ENCODE measurements at places on chromosomes 16 and 17.

DNA sequence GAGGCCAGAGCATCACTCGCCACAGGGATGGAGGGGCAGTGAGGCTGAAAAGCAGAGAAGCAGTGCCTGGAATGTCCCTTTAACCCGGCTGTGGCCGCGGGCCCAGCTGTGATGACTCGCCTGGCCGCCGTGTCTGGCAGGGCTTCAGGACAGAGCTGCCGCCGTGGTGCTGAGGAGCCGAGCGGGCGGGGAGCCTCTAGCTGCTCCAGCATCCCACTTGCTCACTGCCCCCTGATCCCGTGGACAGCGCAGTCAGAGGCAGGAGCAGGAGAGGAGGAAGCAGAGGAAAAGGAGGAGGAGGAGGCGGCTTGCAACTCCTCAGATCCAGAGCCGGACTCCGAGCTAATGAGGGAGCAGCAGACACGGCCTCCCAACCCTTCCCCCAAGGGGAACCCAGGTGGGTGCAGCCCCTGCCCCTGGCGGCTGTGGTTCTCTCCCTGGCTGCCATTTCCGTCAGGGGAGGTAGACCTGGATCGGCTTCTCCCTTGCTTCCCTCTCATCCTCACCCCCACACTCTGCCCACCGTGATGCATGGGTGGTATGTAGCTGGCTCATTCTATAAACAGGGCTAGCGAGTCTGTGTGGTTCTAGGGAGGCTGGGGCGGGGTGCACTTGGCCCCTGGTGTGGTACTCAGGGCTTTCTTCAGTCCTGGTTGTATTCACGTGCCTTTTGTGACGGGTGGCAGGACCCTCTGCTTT, 165.7 kb downstream of the CMIP start:
- no peak for DNase-seq

DNA sequence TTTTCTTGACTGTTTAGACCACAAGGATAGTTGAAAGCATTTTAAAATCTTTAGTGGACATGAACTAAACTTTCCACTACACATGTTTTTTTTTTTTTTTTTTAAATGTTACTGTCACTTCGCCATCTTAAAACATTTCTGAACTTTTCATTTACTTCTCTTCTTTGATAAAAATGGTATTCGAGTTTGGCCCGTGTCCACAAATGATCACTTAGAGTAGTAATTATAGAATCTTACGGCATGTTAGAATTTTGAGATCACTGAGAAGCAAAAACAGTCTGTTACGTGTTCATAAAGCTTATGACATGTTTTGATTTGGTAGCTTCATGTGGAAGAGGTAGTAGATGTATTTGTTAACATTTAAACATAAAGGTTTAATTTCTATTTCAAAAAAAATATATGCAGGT, 1.1 kb downstream of the NSRP1 start:
- no peak for DNase-seq

- peak; percentile 88 for DNase-seq
These were observed at the start of gene PRDM7 for GRCh38 chr16:90077240-90077756. Gene PRDM7, minus strand, starts transcription at chr16:90077331. Its CDS starts 1,421 bp downstream, at chr16:90075910.

GRCh38 chr17:50034498-50035364, 21.2 kb upstream of the ITGA3 start:
- DNase-seq = no peak

GRCh38 chr17:29749045-29749825, 126.5 kb upstream of the CORO6 start:
- no peak for DNase-seq

DNA sequence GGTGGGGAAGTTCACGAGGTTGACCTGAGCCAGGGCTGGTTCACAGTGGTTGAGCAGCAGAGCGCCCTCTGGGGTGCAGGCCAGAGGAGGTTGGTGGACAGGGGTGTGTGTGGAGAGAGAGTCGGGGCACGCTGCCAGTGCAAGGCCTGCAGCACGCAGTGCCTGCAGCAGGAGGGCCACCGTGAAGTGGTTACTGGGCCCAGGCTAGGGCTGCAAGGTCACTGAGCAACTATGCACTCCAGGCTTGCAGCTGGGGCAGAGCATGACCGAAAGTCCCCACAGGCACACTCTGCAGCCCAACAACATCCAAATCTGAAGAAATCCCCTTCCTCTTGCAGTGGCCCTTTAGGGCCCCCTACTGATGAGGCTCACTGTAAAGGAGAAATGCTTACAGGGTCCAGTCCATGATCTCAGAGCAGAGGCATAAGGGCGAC, 89.1 kb upstream of the NOL11 start:
- peak; percentile 65 for DNase-seq

DNA sequence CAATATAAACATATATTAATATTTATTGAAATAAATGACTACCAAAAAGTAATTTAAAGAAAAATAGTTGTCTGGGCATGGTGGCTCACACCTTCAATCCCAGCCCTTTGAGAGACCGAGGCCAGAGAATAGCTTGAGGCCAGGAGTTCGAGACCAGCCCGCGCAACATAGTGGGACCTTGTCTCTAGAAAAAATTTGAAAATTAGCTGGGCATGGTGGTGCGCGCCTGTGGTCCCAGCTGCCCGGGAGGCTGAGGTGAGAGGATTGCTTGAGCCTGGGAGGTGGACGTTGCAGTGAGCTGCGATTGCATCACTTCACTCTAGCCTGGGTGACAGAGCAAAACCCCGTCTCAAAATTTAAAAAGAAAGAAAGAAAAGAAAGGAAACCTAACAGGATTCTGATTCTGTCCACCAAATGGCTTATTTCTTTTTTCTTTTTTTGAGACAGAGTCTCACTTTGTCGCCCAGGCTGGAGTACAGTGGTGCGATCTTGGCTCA, 3.4 kb upstream of the BPTF start:
- DNase-seq = no peak

DNA sequence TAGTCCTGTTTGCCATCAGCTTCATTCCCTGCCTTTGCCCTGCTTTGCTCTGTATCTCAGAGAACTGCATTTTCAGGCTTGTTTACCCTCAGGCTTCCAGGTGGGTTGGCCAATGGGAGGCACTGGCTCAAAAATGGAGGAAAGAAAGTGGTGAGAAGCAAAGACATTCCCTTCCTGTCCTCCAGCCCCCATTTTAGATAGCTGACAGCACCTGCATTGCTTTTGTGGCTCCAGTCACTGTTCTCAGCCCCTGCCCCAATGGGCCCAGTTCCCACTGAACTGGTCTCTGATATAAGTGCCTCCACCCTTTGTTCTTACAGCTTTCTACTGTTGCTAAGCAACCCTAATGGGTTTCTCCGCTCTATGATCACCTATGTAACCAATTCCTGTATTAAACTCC, 19.4 kb upstream of the SDK2 start:
- DNase-seq = no peak

DNA sequence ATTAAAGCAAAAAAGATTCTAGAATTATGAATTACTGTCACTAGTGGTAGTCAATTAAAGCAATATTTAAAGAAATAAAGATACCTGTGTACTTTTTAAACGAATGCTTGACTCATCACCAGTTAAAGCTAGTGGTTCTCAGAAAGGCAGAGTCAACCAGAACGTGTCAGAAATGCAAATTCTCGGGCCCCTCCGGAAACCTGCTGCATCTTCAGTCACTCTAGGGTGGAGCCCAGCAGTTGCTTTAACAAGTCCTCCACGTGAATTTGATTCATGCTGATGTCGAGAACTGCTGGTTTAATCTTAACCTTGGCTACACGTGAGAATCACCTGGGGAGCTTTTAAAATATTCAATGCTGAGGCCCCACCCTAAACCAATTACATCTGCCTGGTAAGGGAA, 169.8 kb upstream of the SDK2 start:
- no peak for DNase-seq

DNA sequence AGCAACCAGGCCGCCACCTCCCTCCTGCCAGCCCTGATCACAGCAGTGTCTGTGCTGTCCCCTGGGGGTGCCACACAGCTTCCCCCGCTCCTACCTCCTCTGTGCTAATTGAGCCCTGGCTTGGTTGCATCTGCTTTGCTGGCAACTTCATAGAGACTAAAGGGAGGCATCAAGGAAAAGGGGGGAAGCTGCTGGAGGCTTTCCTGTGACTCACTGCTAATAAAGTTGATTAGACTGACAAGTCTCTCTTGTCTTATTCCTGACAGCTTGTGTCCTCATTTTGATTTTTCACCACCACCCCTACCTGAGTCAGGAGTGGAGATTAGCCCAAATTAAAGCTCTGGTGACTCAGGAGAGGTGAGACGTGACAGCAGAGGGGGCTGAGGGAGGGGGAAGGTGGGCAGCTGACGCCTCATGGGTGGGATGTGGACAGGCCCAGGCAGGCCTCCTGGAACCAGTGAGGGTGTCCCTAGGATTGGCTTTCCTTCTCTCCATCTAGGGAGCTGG, 310.0 kb downstream of the CBLN1 start:
- DNase-seq = no peak

GRCh38 chr16:52963212-52963854, 89.4 kb downstream of the CHD9NB start:
- DNase-seq = no peak

GRCh38 chr17:75875940-75876189, 2.5 kb downstream of the TRIM47 start:
- no peak for DNase-seq

DNA sequence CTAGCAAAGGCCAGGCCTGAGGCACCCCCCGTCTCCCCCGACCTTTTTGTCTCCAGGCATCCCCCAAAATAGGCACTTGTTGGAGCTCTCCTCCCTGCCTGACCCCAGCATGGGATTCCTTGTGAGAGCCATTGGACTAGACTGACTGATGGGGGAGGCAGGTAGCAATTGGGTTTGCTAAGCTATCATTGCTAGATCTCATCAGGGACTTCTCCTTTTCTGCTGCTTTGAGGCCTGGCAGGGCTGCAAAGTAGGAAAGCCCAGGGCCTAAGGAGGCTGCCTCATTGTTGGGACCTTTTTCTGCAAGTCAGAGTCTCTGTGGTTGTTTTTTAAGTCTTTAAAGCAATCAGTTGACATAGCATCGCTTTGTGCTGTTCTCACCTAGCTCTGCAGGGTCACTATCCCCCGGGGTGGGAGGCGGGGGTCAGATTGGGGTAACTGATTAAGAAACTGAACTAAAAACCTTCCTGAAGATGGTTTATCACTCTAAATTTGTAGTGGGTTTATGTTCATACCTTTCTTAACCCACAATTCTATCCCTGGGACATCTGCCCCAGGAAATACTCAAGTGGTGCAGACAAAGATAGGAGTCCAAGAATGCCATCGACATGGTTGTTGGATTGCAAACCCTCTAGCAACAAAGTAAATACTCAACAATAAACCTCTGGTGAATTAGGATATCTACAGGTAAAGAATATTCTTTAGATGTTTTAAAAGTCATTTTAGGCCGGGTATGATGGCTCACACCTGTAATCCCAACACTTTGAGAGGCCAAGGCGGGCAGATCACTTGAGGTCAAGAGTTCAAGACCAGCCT, 28.0 kb downstream of the LLGL2 start:
- no peak for DNase-seq

GRCh38 chr17:31318851-31319661, 2.4 kb downstream of the EVI2A start:
- peak; percentile 73 for DNase-seq

Measured in GM06990 (cell line).